ENCODE measurements at places on chromosomes 7 and 10. TPM values are rescaled to one million over a fixed set of nuclear protein-coding genes. Genes with fewer than 3 reads are reported as not detected.

DNA sequence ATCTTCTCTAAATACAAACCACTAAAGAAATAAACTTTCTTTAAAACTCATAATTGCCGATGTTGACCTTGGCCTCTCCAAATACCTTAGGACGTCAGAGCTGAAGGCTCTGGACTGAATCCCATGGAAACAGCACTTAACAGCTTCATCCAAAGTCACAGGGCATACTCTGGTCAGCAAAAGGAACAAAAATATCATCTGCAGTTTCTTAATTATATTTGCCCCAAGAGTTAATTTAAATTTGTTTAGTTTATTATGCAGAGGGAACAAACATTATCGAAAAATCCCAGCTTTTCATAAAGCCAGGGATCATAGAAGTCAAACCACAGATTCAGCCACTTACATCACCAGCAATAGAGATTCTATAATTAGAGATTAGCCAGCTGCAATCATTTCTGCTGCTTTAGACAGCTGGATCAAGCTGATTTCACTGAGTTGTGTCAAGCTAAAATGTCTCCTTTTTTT, 20.5 kb upstream of the FAM13C start:
- no peaks in the 10 kb centered on the region for H3K4me1 ChIP-seq
- no peak for DNase-seq
- no peak overlapping the region for H3K4me3 ChIP-seq
- no peaks in the 10 kb centered on the region for H3K36me3 ChIP-seq
- H3K27ac ChIP-seq: no peak overlapping the region
- no peaks in the 10 kb centered on the region for H3K27me3 ChIP-seq

- no peak overlapping the region for H3K4me3 ChIP-seq
- H3K27me3 ChIP-seq: no peaks in the 10 kb centered on the region
- H3K36me3 ChIP-seq: no peaks in the 10 kb centered on the region
- DNase-seq: no peak
- no peak overlapping the region for H3K27ac ChIP-seq
Observed at GRCh38 chr10:120943542-120943941, 92.4 kb downstream of the WDR11 start.

DNA sequence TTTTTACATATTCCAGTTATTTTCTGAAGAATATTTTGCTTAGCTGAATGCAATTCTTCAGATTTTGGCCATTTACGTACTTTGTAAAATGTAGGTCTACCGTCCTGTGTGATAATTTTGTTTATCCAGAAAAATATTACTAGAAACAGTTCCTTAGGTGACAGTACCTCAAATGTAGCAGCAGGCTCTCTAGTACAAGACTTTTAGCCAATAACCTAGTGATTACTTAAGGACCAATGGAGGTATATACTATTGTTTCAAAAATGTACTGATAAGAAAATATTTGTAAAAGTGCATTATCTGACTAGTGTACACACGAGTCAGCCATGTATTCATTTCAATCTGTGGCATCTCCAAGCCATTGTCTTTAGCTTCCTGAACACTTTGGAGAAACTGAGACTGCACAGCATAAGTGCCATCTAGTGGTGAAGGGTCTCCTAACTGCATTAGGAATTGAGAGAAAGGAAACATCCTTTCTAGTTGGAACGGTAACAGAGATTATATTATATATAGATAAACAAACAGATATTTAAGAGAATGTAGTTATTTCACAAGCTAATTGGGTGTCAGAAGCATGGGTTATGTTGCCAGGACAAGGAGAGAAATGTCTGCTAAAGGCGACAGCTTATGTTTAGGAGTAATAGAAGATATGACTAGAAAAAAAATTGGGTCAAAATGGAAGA, 23.7 kb downstream of the RTKN2 start:
- no peaks in the 10 kb centered on the region for H3K36me3 ChIP-seq
- DNase-seq: no peak
- no peak overlapping the region for H3K4me3 ChIP-seq
- no peaks in the 10 kb centered on the region for H3K27me3 ChIP-seq
- no peak overlapping the region for H3K27ac ChIP-seq
- H3K4me1 ChIP-seq: no peaks in the 10 kb centered on the region

Gene MRLN
- not detected for total RNA-seq

Gene FAM241B
- 18.6 TPM for total RNA-seq

GRCh38 chr7:101362334-101363195, at the start of gene COL26A1:
Gene COL26A1 (plus strand): TSS chr7:101362875. CDS start chr7:101363033, 158 bp downstream.
- DNase-seq: peak; percentile 75
- H3K36me3 ChIP-seq: no peaks in the 10 kb centered on the region
- peak within 1 kb of the TSS; percentile 86 for H3K27ac ChIP-seq
- peak within 1 kb of the TSS; percentile 84 for H3K4me3 ChIP-seq
- H3K4me1 ChIP-seq: no peaks in the 10 kb centered on the region
- no peaks in the 10 kb centered on the region for H3K27me3 ChIP-seq

Gene CC2D2B
- total RNA-seq: 0.71 TPM

DNA sequence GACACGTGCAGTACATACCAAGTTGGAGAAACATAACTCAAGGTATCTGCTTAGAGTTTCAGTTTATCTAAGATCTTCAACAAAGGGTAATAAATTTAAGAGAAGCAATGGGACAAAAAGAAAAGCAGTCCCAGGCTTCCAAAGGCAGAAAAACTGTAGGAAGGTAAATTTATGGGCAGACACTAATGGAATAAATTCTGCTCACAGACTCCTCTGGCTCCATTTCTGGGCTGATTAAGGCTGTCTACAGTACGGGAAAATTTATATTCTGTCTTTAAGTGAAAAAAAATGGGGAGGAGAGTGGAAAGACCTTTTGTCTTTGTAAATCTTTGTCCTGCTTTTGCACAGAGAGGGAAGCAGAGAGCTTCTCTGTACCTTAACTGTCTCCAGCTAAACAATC, 587.5 kb upstream of the IGFBP3 start:
- no peak overlapping the region for H3K4me3 ChIP-seq
- no peaks in the 10 kb centered on the region for H3K4me1 ChIP-seq
- DNase-seq: no peak
- H3K36me3 ChIP-seq: no peaks in the 10 kb centered on the region
- H3K27ac ChIP-seq: no peak overlapping the region

DNA sequence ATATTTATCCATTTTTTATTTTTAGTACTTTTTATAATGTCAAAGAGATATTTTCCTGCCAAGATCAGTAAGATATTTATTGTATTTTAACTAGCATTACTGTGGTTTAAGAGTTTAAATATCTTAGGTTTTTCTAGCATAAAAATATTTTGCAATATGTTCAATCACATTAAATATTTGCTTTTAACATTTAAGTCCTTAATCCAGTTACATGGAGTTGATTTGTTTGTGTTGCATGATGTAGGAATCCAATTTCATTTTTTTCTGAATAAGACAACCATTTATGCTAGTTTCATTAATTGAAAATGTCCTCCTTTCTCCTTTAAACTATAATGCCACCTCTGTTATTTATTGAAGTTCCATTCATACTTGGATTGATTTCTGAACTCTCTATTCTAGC, 41.8 kb downstream of the CAV1 start:
- DNase-seq: no peak
- no peak overlapping the region for H3K27ac ChIP-seq
- H3K4me3 ChIP-seq: no peak overlapping the region
- H3K36me3 ChIP-seq: no peaks in the 10 kb centered on the region
- no peaks in the 10 kb centered on the region for H3K4me1 ChIP-seq

DNA sequence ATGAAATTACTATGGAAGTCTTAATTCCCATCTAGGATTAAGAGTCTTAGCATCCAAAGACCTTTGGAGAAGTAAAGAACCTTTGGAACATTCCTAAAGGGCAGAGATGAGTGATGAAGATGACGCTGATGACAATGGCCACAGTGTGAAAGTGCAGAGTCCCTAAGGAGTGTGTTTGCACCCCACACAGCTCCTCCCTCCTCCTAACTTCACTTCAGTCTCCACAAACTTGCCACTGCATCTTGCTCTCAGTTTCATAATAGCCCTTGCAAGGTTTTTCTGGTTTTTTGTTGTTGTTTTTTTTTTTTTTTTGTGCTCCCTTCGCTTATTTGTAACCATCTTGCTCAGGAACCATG, 117.5 kb upstream of the ANLN start:
- no peak for DNase-seq
- H3K4me3 ChIP-seq: no peak overlapping the region
- H3K27me3 ChIP-seq: no peaks in the 10 kb centered on the region
- no peak overlapping the region for H3K27ac ChIP-seq
- no peaks in the 10 kb centered on the region for H3K36me3 ChIP-seq
- peaks cover 18% of the 10 kb centered on the region for H3K4me1 ChIP-seq

DNA sequence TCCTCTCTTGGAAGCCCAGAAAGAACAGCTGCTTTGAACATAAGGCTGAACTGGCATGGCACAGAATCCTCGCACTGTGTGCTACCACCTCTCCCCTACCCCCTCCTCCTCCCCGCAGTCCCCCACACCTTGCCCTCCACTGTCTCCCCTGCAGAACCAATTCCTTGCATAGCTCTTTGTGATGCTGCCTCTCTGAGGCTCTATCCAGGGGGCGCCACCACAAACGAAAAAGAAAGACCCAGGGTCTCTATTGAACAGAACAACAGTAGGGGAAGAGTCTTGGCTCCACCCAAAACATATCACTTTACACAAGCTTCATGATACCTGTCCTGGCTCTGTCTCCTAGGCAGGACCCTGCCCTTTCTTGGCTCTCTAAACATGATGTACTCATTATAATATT, 26.2 kb upstream of the EBLN1 start:
- no peaks in the 10 kb centered on the region for H3K4me1 ChIP-seq
- no peak overlapping the region for H3K27ac ChIP-seq
- H3K27me3 ChIP-seq: no peaks in the 10 kb centered on the region
- DNase-seq: peak; percentile 58
- no peak overlapping the region for H3K4me3 ChIP-seq

GRCh38 chr7:21099432-21099831, 312.7 kb upstream of the SP8 start:
- no peak for DNase-seq
- H3K27me3 ChIP-seq: no peaks in the 10 kb centered on the region
- H3K27ac ChIP-seq: no peak overlapping the region
- no peaks in the 10 kb centered on the region for H3K4me1 ChIP-seq
- H3K36me3 ChIP-seq: no peaks in the 10 kb centered on the region
- no peak overlapping the region for H3K4me3 ChIP-seq

DNA sequence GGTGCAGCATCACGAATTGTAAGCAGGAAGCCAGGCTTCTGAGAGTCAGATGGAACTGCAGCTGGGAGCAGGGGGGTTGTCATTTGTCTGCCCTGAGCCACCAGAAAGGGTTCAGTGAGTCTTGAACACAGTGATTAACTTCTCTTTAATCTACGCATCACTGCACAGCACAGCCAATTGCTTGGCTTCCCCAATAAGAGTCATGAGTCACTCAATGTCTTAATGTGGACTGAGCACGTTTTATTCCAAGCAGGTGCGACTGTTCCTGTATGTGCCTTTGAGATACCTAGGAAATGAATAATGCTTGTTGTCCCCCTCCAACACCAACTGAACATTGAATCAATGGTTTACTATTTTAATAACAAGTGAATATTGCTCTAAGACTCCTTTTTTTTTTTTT, 26.0 kb upstream of the PLEKHA1 start:
- H3K4me1 ChIP-seq: no peaks in the 10 kb centered on the region
- no peaks in the 10 kb centered on the region for H3K36me3 ChIP-seq
- H3K4me3 ChIP-seq: no peak overlapping the region
- no peaks in the 10 kb centered on the region for H3K27me3 ChIP-seq
- H3K27ac ChIP-seq: no peak overlapping the region
- DNase-seq: no peak

- DNase-seq: no peak
- peaks cover 10% of the 10 kb centered on the region for H3K4me1 ChIP-seq
- no peaks in the 10 kb centered on the region for H3K27me3 ChIP-seq
- no peak overlapping the region for H3K27ac ChIP-seq
Observed at GRCh38 chr7:36651404-36651803, 72.9 kb downstream of the AOAH start.

Gene GIMAP8
- not detected for total RNA-seq

Gene NUTM2D
- 1.5 TPM for total RNA-seq

Gene HTR5A
- not detected for total RNA-seq

GRCh38 chr10:120997756-120998155, 146.6 kb downstream of the WDR11 start:
- no peaks in the 10 kb centered on the region for H3K4me1 ChIP-seq
- no peak for DNase-seq
- no peaks in the 10 kb centered on the region for H3K36me3 ChIP-seq
- H3K4me3 ChIP-seq: no peak overlapping the region
- H3K27me3 ChIP-seq: no peaks in the 10 kb centered on the region

Gene ARHGAP12
- 39.0 TPM for total RNA-seq

DNA sequence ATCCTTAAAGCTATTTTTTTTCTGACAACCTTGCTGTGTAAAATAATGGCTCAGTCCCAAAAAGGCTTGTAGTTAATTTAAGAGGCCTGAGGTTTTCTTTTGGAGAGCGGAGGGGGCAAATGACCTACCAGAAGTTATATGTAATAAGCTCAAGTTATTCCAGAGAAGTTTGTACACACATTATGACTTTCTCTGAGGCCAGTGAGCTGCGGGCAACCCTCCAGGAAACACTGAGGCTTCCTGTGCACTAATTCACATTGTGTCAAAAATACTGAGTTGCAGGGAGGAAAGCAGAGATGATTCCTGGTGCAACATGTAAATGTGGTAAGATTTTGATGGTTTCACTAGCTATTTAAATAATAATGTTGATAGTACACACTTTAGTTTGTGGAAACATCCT, 188.6 kb downstream of the DIP2C start:
- no peaks in the 10 kb centered on the region for H3K4me1 ChIP-seq
- peaks cover 28% of the 10 kb centered on the region for H3K27me3 ChIP-seq
- DNase-seq: no peak
- H3K4me3 ChIP-seq: no peak overlapping the region
- H3K27ac ChIP-seq: no peak overlapping the region

GRCh38 chr10:104577163-104577562, 63.9 kb upstream of the SORCS3 start:
- H3K36me3 ChIP-seq: no peaks in the 10 kb centered on the region
- no peaks in the 10 kb centered on the region for H3K4me1 ChIP-seq
- no peak overlapping the region for H3K27ac ChIP-seq
- no peaks in the 10 kb centered on the region for H3K27me3 ChIP-seq
- DNase-seq: peak; percentile 14

Gene RASSF4
- total RNA-seq: 12.3 TPM

Gene HYAL4
- total RNA-seq: not detected

DNA sequence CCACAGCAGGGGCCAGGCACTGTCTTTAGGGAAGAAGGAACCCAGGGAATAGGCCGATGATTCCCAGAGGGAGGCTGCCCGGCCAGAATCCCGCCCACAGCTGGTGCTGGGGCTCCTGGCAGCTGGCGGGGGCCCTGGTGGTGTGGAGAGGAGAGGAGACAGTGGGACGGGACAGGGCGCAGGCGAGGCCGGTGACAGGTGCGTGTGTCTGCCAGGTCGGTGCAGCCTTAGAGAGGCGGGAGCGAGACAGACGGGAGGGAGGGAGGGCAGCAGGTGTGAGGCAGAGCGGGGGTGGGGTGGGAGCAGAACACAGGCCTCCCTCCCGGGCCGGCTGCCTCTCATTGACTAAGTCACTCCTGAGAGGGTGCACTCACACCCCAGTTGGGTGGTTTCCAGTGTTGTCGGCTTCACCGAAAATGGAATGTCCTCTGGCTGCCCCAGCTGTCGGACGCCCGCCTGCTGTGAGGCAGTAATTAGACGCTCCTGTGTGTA, 55.2 kb downstream of the ELFN1 start:
- H3K27ac ChIP-seq: no peak overlapping the region
- H3K4me1 ChIP-seq: peaks cover 8% of the 10 kb centered on the region
- H3K4me3 ChIP-seq: no peak overlapping the region
- no peaks in the 10 kb centered on the region for H3K36me3 ChIP-seq
- H3K27me3 ChIP-seq: no peaks in the 10 kb centered on the region

All from H1 (cell line).